ENCODE measurements at places on chromosomes 6 and 20. TPM values are rescaled to one million over a fixed set of nuclear protein-coding genes. Genes with fewer than 3 reads are reported as not detected.

DNA sequence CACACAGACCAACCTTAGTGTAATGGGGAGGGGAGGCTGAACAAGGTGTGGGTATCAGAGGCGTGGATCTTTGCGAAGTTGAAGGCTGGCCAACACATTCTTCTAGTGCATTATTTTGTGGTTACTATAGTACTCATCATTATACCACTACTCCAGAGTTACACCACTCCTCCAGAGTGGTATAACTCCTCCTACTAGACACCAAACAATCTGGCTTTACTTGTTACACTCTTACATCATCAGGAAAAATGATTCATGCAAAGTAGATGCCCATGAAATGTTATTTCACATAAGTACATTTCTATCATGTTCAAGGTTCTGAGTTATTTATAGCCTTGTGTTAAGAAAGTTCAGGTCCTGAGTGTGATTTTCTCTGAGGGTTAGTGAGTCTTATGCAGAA, 443.1 kb upstream of the OPRM1 start:
- DNase-seq: no peak

DNA sequence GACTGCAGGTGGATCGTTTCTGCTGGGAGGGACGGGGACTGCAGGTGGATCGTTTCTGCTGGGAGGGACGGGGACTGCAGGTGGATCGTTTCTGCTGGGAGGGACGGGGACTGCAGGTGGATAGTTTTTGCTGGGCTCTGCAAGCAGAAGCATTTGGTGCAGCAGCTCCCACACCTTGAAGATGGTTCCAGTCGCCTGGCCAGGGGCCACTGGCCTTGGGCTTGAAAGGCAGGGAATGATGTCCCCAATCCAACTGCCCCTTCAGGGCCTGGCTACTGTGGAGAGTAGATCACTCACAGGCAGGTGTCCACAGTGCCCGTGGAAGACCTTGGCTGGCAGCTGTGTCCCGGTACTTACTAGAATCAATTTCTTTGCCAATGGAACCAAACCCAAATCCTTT, 68.2 kb downstream of the PSMG4 start:
- DNase-seq: no peak

DNA sequence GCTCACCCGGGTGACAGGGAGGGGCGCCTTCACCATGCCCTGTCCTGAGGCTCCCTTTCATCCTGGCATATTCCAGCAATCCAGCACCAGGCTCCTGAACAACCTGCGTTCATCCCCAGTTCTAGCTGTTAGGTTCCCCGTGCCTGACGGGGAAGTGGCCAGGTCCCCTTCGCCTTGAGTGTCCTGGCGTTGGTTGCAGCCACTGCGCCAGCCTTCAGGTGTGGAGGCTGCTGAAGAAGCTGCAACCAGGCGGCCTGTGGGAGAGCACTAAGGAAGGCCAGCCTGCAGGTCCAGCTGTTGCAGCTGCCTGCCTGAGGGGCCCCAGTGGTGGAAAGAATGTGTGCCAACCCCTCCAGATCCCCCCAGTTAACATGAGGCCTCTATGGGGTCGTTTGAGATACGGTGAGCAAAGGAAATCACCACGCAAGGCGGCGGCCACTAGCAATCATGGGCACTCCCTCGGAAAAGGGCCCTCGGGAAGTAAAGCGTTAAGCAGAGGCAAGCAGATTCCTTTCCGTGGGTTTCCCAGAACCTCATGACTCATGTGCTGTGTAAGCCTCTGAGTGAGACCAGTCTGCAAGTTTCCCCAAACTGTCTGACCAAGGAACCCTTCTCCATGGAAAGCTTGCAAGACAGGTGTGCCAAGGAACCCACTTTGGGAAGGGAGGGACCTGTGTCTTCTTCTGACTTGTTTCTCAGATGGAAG, 320.8 kb downstream of the TAF4 start:
- no peak for DNase-seq

- peak; percentile 83 for DNase-seq
Measured at GRCh38 chr20:47357296-47358038, 968 bp upstream of the ZMYND8 start.

DNA sequence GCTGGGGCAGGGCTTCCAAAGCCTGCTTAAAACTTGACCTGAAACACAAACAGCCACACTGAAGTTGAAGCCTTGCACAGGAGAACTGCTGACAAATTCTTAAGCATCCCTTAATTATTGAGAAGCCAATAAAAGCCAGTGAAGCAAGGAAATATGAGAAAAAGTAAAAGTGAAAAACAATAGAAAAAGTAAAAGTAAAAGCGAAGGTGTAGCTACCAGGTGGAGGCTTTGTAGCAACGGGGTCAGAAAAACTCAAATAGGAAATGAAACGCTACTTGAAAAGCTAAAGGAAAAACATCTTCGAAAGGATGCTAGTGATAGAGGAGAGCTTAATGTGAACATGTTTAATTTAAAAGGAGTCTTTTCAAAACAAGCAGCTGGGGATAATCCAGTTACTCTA, 97.4 kb downstream of the IRF4 start:
- no peak for DNase-seq

DNA sequence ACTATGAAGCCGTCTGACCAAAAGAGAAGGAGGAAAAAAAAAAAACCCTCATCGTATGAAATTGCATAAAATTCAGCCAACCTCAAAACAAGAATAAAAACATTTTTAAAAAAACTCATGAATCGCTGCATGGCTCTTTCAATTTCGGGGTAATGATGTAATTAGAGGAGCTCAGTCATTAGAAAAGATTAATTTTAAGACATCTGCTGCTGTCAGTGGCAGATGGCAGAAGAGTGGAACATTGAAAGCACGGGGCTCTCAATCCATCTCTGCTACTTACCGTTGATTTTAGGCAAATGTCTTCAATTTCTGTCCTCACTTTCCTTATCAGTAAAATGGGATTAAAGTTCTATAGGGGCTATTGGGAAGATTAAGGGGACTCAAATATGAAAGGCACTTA, 79.1 kb downstream of the EYA2 start:
- no peak for DNase-seq

TMEM200A gene
- 0.15 TPM for total RNA-seq

Measured in left ventricle myocardium superior (tissue), 1 donor.